ENCODE measurements at places on chromosomes 4 and X.

DNA sequence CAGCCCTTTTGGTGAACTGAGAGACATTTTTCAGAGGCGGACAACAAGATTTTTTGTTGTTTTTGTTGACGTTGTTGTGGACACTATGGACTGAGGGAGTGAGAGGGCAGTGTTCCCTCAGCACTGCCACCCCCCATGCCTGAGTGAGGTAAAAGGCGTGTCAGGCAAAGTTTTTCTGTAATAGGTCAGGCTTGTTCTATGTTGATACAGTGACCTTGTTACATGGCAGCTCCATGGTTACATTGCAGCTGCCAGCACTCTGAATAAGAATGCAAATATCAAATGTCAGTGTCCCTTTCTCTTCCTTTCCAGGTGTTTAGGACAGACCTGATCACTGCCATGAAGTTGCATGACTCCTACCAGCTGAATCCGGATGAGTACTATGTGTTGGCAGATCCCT is 36.6 kb downstream of the JADE1 start:
- no peak for DNase-seq

GRCh38 chrX:51860679-51861078 is 32.7 kb upstream of the MAGED1 start:
- no peak for DNase-seq

DNA sequence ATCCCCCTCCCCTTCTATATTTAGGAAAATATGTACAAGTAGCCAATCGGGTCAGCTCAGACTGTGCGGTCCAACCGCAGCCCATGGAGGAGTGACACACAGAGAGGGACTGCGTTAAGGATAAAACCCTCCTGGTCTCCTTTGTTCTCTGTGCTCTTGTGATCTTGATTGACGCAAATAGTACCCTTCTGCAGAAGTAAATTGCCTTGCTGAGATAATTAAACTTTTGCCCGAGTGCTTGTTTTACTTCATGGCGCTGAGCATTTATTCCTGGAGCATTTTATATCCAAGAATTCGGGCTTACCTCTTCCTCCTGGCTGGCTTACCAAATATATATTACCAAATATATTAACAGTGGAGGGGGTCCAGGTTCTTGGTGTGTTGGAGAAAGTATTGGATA is 184.2 kb downstream of the STAG2 start:
- DNase-seq, result no peak

GRCh38 chrX:74865725-74866124 is 59.5 kb downstream of the NEXMIF start:
- no peak for DNase-seq

DNA sequence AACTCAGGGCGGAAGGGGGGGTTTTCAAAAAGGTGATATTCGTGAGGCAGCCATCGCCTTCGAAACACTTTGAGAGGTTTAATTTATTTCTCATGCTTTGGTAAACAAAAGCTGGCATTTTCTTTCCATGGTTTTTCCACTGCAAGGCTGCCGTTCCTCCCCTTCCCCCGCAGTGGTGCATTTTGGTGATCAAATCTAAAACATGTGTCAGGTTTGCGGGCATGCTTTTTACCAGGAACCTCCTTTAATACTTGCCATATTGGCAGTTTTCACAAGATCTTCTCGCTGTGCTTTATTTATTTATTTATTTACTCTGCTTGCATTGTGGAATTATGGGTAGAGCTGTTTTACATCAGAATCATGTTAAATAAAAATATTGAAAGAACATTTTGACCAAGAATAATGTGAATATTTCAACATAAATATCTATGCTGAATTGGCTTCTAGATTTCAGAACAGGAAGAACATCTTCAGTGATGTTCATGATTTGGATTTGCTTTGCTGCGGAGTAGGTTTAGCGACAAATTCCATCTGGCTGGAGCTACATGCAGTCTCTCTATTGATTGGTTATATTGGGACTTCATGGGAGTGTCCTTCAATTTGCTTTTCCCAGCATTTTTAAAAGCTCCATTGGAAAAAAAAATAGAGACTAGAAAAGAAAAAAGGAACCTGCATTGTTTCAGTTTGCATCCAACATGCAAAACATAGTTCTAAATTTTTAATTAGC is 54.4 kb downstream of the STOX2 start:
- DNase-seq, result no peak

DNA sequence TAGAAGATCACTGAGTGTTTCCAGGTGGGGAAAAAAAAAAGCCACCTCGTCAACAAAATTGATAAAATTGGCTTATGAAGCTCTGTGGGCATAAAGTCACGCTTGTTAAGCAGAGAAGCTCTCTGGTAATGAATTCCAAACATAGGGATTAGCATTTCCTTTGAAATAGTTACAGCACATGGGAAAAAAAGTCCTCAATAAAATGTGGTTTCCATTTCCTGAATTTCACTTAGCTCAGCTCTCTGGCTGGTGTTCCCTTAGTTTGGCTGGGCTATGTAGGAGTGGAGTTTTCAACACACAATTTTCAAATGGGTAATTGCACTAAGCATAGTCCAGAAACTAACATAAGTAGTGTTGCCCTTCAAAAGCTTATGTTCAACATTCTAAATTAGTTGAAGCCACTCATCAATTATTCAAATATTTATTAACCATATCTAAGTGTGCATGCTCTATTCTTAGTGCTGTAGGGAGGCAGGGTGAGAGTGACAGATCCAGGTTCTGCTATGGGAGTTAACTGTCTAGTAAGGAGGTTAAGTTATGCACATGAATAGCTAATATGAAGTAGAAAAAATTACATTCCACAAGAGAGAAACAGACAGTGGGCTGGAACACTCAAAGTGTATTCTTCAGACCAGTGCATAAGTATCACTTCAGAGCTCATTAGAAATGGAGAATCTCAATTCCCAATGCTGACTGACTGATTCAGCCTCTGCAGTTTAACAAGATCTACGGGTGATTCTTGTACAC is 445.7 kb downstream of the SMARCA1 start:
- DNase-seq, result no peak

GRCh38 chrX:39724544-39724943 is 373.2 kb downstream of the BCOR start:
- no peak for DNase-seq

GRCh38 chrX:68417651-68418050 is 15.6 kb downstream of the OPHN1 start:
- DNase-seq, result no peak

- DNase-seq, result no peak
Measured at GRCh38 chrX:34557733-34558132, 99.4 kb downstream of the TMEM47 start.

DNA sequence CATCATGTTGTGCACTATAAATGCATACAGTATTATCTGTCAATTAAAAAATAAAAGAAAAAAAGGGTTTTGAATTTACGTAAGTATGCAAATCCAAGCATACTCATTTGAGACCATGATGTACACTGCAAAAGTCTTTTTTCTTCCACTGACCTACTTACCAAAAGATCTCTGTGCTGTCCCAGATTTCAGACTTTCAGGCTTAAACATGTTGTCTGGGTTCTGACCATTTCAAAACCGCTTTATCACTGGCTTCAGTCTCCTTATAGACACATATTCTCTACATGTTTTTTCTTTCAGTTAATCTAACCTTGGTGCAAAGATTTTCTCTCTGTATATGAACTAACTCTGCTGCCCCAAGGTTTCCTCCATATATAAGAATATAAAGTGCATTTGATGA is 58.6 kb upstream of the CXCL8 start:
- no peak for DNase-seq

DNA sequence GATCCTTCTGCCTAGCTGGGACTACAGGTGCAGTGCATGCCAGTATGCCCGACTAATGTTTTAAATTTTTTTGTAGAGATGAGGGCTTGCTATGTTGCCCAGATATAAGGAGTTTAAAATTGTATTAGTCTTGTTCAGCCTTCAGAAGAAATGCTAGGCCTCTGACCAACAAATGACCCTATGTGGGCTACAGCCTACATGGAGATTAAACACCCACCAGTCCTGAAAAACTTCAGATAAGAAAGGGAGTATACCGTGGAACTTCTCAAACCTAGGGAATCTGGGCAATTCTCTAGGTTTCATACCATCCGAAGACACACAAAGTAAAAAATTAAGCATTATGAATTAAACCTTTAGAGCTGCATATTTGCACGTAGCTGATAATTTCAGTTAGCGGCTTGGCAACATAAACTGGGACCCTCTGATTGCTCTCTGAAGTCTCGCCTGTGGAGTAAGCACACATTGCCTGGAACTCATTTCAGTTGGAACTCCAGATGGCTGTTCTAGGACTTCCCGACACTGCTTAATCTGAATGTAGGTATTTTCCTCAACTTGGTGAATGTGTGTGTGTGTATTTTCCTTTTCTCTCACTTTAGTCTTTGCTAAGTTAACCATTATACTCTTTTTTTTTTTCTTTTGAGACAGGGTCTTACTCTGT is 33.0 kb downstream of the MOB1B start:
- DNase-seq, result no peak

DNA sequence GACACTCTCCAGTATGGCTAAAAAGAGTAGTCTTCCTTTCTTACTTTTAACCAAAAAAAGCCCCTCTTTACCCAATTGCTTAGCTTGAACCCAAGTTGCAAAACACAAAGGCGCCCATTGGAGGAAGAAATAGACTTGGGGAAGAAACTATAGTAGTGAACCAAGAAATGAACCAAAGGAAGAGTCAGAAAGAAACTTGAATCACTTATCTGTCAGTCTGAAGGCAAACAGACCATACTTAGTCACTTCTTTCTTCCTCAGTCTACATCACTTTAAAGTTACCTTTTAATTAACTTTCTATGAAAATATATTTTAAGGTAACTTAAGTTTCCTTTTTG is 161.4 kb upstream of the GIMD1 start:
- no peak for DNase-seq

DNA sequence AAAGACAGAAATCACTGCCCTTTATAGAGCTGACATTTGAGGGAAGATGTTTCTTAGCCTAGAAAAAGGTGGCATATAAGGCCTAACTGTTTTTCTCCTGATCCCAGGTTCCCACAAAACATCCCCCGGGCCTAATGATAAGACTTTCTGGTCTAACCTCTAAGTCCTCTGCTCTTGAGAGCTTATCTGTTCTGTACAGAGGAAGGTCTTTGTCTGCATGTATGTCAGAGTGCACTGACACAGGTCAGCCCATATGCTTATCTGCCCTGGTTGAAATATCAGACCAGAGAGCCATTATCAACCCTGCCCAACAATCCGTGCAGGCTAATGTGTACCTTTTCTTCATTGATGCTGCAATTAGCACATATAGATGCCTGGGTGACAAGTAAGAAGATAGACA is 76.2 kb downstream of the ARHGEF9 start:
- DNase-seq, result no peak

GRCh38 chrX:49039598-49040375 is 3.4 kb downstream of the TFE3 start:
- peak; percentile 91 for DNase-seq

DNA sequence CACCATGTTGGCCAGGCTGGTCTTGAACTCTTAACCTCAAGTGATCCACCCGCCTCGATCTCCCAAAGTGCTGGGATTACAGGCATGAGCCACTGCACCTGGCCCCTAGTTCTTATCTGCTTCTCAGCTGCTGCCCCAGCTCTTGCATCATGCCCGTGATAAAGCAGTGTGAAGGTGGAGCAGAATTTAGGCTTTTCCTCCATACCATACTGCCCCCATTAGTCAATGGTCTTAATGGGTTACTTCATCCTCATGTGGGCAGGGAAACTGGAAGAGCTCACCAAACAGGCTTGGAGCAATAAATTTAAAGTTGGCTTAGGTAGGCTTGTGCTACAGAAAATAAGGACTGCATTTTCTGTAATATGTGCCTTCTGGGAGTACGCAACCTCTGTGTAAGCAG is 636.9 kb upstream of the BOD1L1 start:
- DNase-seq, result peak; percentile 51

DNA sequence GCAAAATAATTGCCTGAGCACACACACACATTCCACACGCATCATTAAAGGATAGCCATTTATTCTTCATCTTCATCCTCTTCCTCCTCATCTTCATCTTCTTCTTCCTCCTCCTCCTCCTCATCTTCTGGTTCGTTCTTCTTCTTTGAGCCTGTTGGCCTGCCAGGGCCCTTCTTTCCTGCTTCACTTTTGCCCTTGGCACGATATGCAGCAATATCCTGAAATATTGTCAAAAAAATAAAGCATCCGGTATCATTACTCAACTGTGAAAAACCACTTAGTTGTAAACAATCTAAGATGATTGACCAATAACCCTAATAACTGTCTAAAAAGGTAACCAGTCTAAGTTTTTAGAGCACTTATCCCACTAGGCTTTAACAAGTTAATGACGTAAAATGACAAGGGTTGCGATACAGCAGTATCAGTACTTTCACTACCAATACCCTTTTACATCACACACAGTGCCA is 2.1 kb downstream of the HMGB2 start:
- no peak for DNase-seq
